ENCODE measurements at places on chromosomes 1 and 21.

DNA sequence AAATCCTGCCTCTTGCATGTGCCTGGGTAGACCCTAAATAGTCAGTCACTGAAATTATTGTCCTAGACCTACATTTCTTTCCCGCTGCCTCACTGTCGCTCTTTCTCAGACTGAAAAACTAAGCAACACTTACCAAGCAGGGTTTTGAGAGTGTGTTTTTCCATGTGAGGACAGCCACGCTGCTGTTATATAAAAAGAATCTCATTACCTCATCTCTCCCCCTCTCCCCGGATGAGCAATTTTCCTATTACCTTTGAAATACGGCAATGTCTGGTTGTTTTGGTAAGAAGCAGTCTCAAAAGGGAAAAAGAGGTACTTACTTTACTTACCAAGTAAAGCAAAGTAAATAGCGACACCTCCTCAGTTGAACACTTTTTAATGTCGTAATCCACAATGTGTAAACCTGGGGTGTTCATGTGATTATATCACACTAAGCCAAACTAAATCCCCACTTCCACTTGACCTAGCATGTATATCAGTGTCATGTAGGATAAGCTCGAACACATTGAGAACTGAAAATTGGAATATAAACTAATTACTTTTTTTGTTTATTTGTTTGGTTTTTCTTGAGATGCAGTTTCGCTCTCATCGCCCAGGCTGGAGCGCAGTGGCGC lies 12.2 kb upstream of the VN1R5 start:
- DNase-seq: no peak

GRCh38 chr1:36493524-36493923 lies 10.8 kb upstream of the CSF3R start:
- DNase-seq: no peak

GRCh38 chr1:243271996-243272395 lies 16.2 kb downstream of the SDCCAG8 start:
- DNase-seq: no peak

DNA sequence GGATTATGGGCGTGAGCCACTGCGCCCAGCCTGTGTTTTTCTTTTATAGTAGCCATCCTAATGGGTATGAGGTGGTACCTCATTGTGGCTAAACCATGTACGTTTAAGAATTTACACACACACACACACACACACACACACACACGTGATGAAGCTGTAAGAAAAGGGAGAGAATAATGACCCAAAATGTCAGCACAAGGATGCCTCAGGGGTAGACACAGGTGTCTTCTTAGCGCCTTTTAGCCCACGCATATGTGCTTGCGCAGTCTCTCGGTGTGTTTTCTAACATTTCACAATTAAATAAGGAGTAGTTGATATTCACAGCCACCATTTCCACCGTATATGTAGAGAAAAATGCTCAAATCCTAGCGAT lies 782 bp upstream of the PFKL start:
- DNase-seq: no peak

DNA sequence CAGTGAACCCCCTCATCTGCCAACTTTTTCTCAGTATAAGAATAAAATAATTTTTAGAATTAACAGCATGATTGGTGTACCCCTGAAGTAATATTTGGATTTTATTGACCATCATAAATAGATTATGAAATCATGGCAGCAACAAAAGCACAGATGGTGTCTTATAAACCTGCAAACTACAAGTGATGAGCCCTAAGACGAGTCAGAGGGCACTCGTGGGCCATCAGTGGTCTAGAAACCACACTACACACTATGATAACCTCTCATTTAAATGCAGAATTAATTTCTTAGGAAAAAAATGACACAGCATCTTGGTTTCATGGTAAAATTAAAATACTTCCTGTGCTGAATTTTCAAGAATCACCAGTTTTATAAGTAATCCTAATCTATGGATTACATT lies 312.4 kb downstream of the PTBP2 start:
- DNase-seq: no peak

DNA sequence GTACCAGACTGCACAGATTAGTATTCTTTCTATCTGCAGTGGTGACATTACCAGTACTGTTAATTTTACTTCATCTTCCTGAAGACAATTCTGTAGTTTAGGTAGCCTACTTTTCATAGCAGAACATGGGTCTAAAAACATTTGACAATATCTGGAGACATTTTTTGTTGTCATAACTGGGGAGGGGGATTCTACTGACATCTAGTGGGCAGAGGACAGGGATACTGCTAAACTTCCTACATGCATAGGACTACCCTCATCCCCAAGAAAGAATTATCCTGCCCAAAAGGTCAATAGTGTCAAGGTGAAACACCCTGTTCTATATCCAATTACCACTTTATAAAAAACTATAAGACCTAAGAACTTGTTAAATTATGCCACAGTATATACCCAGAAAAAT lies 3.4 kb upstream of the ARHGAP29 start:
- peak; percentile 64 for DNase-seq

DNA sequence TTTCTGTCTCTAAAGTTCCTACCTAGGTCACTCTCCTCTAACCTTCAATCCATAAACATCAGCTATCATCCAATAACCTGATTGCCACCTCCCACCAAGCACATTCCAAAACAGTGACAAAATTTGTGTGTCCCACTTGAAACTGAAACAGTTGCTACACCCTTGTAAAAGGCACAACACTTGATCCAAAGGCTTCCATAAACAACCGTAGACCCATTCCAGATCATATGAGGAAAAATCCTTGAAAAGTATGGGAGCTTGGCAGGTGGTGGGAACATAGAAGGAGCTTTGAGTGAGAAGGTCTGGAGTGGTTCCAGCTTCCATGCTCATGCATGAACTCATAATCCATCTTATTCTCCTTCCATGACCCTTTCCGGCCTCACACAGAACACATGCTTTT lies 82.0 kb upstream of the ATP1A1 start:
- no peak for DNase-seq

- DNase-seq: peak; percentile 29
Observed at GRCh38 chr1:245177071-245177900, 22.5 kb downstream of the KIF26B start.

DNA sequence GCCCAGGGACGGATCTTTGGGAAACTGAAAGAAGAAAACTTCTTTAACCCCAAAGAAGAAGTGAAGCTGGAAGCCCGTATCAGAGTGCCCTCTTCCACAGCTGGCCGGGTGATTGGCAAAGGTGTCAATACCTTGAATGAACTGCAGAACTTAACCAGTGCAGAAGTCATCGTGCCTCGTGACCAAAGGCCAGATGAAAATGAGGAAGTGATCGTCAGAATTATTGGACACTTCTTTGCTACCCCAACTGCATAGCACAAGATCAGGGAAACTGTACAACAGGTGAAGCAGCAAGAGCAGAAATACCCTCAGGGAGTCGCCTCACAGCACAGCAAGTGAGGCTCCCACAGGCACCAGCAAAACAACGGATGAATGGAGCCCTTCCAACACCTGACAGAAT lies 114.0 kb downstream of the NBPF12 start:
- DNase-seq: no peak

GRCh38 chr1:240496941-240497340 lies 115.0 kb downstream of the GREM2 start:
- DNase-seq: no peak

DNA sequence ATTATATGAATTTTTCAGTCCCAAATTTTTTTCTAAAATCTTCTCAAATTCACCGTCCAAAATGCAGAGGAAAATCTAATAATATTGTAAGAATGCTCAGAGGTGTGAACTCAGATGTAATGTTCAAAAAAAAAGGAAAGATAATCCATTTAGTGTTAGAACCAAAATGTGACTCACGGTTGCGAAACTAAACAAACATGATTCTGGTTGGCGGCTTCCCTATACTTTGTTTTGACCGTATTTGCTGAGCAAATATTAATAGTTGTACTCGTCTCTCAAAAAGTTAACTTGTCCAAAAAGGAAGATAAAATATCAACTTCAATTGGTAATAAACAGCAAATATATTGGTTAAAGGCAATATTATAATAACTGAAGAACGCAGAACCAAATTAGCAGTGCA lies 34.4 kb downstream of the ZSWIM5 start:
- DNase-seq: no peak

DNA sequence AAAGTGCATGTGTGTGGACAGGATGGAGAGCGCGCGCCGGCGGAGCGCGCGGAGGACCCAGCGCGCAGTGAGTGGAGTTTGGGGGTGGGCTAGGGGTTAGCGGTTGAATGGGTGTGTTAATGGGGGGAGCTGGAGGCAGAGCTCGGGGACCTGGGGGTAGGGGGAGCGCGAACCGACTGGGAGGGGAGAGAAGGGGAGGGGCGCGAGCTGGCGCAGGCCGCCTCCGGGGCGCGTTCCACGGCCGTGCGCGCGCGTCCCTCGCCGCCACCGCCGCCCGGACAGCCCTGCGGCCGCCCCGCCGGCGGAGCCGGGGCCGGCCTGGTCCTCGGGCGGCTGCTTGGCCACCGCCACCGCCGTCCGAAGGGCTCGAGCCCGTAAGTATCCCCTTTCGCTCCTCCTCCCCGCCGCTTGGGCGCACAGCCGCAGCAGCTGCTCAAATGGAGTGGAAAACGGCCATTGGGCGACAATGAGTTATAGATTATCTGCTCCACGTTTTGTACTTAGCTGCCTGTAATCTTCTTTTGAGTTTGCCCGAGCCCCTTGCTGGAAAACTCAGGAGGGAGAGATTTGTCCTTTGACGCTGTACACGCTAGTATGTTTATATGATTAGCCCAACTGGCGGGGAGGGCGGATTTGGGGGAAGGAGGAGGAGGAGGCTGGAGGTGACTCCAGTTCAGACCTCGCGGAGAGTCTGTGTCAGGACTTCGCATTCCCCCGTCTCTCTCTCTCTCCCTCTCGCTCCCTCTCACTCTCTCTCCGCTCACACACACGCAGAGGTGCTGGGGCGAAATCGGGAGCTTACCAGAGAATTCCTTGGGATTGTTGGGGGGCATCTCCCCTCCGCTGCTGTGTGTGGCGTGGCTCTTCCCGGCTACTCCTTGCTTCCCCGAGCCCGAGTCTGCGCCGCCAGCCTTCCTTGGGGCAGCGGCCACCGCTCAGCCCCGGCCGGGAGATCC lies at the start of gene ADGRL2:
ADGRL2 (plus strand) TSS at position 240 of the 956 bp plus-strand sequence. CDS start 36,051 bp downstream, outside the sequence.
- DNase-seq: peak; percentile 91

- no peak for DNase-seq
Observed at GRCh38 chr1:219144658-219145315, 28.9 kb upstream of the LYPLAL1 start.

GRCh38 chr1:44723496-44724295 lies 7.3 kb downstream of the RNU5D-1 start:
- DNase-seq: no peak

GRCh38 chr1:162724583-162725120 lies 65.8 kb upstream of the HSD17B7 start:
- DNase-seq: no peak

DNA sequence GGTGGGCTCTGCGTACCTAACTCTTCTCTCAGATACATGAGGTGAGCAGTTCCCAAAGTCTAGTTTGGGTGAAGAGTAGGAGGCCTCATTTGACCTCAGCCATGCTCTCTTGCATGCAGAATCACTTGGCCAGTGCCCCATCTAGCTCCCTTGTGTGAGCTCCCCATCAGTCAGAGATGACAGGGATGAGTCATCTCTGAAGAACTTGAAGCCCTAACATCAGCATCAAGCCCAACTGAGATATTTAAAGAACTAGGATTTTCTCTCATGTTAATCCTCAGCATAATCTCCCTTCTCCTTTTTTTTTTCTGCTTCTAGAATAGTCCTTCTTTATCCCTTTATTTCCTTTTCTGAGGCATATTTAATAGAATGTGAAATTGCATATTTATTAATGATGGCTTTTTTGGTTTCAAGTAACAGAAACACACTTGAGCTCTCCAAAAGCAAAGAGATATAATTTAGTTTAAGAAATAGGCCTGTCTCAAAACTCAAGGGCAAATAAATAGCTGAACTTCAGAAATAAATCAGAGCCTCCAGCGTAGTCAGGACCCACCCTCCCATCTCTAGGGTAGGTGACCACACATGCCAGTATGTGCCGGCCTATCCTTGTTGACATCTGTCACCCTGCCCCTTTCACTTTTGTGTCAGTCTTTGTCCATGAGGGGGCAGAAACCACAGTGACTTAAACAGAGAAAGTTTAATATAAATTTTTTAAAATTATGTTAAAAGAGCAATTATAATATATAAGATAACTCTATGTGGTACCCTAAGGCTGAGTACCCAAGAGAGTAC lies 112.3 kb downstream of the TSEN15 start:
- DNase-seq: no peak

DNA sequence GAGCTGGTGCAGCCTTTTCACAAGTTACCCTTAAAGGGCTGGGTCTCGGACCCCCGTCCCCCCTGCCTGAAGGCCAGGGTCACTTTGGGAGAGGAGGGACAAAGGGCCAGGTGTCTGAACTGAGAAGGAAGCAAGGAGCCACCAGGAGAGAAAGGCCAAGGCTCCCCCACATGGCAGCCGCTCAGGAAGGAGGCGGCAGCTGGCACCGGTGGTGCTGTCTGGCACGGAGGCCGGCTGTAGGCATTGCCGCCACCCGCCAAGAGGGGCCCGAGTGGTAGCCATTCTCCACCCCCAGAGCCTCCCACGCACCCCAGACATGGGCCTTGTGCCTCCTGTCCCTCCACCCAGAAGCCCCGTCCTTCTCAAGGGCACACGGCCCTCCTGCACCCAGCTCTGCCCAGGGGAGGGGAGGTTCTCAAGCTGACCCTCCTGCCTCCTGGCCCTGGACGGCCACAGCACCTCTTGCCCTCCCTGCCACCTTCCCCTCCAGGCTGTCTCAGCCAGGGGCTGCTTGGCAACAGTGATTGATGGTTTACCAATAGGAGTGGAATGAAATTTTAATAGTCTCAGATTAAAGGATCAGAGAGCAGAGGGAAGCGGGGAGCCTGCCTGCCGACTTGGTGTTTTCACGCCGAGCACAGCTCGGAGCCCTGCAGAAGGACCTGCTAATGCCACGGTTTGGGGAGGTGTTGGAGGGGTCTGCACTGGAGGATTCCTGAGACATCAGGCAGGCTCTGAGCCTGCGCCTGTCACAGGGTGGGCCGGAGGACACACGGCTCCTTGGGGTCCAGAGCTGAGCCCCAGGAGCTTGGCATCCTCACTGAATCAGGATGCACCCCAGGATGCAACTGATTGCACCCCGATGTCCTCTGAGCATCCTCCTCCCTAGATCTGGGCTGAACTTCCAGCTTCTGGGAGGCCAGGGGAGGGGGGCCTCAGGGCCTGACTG lies 211.9 kb upstream of the VAMP3 start:
- DNase-seq: no peak

GRCh38 chr21:42317341-42317741 lies 2.1 kb upstream of the TFF3 start:
- no peak for DNase-seq

- DNase-seq: no peak
Observed at GRCh38 chr1:218473522-218473921, 128.4 kb downstream of the TGFB2 start.

GRCh38 chr1:76939050-76939816 lies 72.0 kb downstream of the ST6GALNAC5 start:
- DNase-seq: peak; percentile 40

- DNase-seq: no peak
Observed at GRCh38 chr1:25019337-25020172, 89.5 kb upstream of the RUNX3 start.

Measured in SK-N-DZ (cell line).